ENCODE measurements at places on chromosomes 5 and 9.

DNA sequence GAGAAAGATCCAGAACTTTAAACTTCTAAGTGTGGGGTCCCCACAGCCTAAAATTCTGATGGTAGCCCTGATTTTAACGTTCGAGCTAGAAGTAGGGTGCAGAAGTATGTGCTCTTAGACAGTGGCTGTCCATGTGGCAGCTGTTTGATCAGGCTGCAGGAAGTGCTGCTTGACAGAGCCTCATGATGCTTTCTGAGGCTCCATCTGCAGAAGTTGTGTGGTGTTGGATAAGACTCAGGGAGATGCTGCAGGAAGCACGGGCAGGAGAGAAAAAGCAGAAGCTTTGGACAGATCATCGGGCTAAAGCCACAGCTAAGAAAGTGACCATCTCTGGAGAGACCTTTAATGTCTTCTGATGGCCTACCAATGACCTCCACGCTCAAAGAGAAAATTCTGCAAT lies 8.1 kb downstream of the MTMR12 start:
- DNase-seq: no peak

DNA sequence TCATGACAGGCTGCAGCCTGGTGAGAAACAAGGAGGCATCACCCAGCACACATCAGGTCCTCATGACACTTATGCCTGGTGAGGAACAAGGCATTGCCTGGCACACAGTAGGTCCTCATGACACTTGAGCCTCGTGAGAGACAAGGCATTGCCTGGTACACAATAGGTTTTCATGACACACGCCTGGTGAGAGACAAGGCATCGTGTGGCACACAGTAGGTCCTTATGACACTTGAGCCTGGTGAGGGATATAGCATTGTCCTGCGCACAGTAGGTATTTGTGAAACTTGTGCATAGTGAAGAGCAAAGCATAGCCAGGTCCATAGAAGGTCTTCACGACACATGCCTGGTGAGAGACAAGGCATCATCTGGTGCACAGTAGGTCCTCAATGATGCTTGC lies 23.5 kb downstream of the WHRN start:
- DNase-seq: no peak

DNA sequence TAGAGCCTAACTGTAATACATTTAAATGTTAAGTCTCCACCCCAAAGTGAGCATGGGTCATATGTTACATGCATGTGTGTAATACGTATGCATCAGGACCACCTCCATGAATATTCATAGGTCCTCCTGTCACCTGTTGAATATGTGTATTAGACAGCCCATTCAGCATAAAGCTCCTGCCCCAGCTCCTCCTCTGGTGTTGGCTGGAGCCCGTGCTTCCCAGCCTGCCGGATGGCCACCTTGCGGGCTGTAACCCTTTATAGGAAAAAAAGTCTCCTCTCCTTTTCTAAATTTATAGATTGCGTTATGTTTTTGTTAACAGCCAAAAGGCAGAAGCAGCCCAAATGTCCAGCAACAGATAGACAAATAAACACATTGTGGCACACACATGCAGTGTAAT lies 299.5 kb downstream of the MED10 start:
- DNase-seq: no peak

- DNase-seq: peak; percentile 35
These were observed 124.4 kb downstream of the WDR41 start for GRCh38 chr5:77367741-77368140.

GRCh38 chr5:26700759-26701384 lies 337.5 kb downstream of the CDH9 start:
- no peak for DNase-seq

DNA sequence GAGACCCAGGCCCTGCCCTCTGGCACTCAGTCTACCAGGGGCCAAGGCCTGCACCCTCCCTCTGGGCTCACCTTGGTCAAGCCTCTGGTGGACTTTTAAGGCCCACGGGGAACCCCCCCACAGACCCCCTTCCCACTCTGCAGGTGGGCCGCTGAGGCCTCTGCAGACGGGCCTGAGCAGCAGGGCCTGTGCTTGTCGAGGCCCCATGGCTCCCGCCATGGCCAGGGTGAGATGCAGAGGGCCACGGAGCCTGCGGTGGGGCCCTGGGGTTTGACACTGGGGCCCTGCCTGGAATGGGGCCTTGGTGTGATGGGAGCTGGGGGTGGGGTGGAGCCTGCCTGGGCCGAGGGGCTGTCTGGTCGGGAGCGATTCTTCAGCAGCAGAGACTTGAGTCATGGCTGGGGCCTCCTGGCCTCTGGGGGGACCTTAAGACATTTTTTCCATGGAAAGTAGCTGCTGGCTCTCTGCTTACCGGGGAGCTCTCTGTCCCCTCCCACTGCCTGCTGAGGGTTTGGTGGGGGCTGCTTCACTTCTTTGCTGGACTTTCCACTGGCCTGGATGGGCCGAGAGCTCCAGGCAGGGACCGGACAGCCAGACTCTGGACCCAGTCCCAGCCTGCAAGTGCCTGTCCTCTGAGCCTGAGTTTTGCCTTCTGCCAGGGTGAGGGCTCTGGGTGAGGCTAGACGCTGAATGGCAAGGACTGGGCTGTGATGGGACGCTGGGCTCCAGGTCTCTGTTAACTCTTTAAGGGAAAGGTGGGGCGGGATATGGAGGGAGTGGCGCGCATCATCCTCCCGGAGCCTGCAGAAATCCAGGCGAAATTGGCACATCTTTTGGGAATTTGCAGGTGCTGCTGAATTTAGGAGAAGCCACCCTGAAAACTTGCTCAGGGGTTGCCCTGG lies 132.2 kb downstream of the RXRA start:
- DNase-seq: no peak

- no peak for DNase-seq
These were observed 185.4 kb downstream of the ROR2 start for GRCh38 chr9:91764661-91765060.

DNA sequence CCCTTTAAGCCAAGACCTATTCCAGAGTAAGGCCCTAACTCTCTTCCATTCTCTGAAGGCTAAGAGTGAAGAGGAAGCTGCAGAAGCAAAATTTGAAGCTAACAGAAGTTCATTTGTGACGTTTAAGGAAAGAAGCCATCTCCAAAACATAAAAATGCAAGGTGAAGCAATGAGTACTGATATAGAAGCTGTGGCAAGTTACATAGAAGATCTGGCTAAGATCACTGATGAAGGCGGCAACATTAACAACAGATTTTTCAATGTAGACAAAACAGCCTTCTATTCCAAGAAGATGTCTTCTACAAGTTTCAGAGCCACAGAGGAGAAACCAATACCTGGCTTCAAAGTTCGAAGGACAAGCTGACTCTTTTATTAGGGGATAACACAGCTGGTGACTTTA lies 1143.4 kb downstream of the CDH12 start:
- DNase-seq: no peak

- DNase-seq: peak; percentile 75
These were observed 19.8 kb upstream of the NSD1 start for GRCh38 chr5:177113566-177114424.

- DNase-seq: no peak
These were observed 64.2 kb downstream of the NEK6 start for GRCh38 chr9:124321935-124322334.

All from stimulated activated CD4-positive, alpha-beta T cell treated with anti-CD3 and anti-CD28 coated beads, Interleukin-1b, Interleukin-23, amount 100 ng/mL, for 48 hours (primary cell).